ENCODE measurements at places on chromosomes 6 and 20. TPM values are rescaled to one million over a fixed set of nuclear protein-coding genes. Genes with fewer than 3 reads are reported as not detected.
A peak's percentile ranks its signal among the peaks of the same experiment; 100 is the strongest.

DNA sequence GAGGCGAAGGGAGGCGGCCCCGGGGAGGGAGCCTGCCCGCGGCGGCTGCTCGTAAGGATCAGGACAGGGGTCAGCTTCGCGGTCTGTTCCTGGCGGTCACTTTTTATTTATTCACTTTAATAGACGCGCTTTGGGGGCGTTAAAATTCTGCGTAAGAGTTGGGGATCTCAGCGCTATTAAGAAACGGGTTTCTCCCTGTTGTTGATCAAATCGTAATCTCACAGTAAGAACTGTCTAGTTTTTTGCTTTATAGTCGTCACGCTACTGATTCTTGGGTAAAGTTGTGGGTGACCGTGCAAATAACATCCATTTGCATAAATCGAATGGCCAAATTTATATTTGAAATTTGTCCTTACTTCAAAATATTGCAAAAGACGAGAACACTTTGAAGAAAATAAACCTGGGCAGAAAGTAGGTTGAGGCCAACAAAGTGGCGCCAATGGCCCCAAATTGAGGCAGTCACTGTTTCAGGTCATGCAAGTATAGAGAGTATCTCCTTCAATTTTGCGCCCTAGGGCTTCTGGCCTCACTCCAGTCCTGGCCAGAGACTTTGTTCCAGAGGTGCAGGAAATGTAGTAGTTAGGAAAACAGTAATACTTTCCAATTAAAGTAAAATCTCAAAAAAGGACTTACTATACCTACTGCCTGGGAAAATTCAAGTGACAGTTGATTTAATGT is 963 bp upstream of the RMND1 start:
- DNase-seq: no peak

- no peak for DNase-seq
These were observed 606 bp upstream of the ULBP1 start for GRCh38 chr6:149963212-149963461.

DNA sequence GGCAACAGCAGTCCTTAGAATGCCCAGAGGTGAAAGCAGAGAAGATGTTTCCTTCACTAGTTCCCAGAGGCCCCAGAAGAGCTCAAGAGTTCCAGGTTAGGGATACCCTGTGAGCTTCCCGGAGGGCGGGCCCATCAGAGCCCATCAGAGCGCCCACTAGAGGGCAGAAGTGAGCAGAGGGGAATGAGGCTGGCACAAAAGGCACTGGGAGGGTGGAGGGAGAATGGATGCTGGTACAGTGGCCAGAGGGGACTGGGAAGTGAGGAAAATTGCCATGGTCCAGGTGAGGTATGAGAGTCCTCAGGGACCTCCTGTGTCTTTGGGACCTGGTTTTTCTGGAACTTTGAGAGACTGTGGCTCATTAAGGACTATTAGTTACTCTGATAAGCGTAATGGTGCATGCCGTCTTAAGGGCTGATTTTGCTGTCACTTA is 57.3 kb downstream of the LINC00237 start:
- DNase-seq: no peak

DNA sequence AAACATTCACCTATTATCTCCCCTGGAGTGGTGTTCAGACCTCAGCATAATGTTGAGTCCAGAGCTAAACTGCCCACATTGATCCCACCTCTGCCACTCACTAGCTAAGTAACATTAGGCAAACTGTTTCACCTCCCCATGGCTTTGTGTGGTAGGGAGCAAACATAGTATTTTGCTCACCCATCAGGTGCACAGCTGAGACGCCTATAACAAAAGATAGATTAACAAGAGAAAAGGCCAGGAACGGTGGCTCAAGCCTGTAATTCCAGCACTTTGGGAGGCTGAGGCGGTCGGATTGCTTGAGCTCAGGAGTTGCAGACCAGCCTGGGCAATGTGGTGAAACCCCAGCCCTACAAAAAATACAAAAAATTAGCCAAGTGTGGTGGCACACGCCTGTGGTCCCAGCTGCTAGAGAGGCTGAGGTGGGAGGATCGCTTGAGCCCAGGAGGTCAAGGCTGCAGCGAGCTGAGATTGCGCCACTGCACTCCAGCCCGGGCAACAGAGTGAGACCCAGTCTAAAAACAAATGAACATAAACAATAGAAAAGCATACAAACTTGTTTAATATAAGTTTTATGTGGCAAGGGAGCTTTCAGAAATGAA is 91.6 kb downstream of the MAP3K7 start:
- DNase-seq: no peak

- DNase-seq: no peak
These were observed 80.6 kb downstream of the NCOA7 start for GRCh38 chr6:125871365-125871764.

DNA sequence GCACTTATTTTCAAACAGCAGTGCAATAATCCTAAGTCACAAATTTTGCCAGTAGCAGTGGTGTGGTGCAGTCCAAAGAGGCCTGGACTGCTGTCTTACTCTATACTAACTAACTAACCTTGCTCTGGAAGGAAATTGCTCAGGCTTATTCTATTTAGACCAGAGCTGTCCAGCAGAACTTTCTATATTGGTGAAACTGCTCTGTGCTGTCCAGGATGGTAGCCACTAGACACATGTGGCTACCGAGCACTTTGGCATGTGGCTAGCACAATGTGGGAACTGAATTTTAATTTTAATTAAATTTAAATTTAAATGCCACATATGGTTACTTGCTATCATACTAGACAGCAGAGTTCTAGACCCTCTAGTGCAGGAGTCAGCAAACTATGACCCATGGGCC is 27.1 kb upstream of the FBXO9 start:
- no peak for DNase-seq

GRCh38 chr6:168016176-168016620 is 18.7 kb downstream of the KIF25 start:
- no peak for DNase-seq

DNA sequence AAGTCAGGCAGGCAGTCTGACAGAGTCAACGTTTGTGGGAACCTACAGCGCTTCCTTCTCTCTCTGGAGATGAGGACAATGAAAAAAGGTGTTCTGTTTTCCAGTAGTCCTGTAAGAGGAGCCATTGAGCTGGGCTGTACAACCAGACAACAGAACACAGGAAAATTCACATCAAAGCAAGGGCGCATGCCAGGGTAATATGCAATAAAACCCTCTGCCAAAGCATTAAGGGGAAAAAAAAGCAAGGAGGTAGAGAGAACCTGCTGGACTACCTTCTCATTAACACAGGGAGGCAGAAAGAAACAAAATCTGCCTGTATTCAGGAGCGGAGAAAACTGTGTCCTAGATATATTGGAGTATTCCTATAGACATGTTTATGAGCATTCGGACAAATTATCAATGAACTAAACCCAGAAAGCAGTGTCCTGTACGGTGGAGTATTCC is 1.3 kb downstream of the RNF24 start:
- DNase-seq: no peak

DNA sequence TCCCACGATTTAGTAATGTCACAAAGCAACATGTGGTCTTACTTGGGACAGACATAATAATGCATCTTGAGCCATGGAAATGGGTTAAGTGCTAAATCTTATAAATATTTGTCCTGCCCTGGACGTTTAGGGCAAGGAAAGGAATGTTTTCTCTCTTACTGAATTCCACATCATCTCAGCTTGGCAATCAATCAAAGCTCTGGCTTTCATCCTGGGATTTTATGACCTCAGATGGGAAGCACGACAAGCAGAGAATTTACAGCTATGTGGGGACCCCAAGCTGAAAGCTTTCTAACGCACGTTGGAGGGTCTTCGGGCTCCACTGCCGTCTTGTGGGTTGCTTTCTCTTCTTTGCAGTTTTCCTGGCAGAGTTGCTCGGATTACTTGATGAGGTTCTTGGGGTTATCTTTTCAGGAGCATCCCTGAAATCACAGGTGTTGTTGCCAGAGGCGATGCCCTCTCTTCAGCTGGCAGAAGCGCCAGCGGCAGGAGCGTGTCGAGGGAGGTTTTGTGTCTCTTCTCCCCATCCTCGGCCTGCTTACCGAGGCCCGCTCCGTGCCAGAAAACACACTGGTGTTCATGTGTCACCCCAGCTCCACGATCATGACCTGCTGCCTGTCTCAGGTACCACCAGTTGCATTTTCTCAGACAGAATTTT is 73.4 kb upstream of the FRMD1 start:
- no peak for DNase-seq

GRCh38 chr20:51220293-51220706 is 197.4 kb upstream of the KCNG1 start:
- DNase-seq: no peak

DNA sequence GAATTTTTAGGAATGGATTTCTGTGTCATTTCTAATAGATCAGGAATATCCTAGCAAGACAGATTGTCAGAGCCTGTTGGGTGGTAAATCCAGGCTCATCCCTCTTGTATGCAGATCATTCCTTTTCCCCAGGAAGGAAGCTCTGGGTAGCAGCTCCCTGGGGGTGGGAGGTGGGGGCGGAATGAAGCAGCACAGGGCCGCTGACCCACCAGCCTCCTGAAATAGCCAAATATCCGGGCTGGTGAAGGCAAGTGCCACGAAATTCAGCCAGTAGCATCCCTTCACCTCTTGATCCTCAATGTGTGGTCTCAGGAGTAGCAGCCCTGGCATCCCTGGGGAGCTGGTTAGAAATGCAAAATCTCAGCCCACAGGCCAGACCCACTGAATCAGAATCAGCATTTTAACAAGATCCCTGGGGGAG is 256.9 kb downstream of the LRFN2 start:
- DNase-seq: no peak

DNA sequence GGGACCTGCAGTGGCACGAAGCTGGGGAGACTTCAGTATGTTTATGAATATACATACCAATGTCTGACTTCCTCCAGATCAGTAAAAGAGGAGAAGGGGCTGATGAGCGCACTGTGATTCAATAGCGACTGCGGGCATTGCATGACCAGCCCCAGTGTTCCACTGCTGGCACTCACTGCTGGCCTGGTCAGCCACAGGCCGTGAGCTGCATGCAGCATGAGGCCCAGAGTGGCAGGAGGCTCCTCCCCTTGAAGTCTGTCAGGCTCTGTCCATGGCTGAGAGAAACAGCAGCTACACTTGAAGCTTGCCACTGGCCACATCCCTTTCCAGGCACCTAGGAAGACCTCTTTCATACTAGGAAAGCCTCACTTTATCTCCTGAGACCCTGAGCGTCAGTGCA is 265.9 kb upstream of the CDYL start:
- DNase-seq: no peak

DNA sequence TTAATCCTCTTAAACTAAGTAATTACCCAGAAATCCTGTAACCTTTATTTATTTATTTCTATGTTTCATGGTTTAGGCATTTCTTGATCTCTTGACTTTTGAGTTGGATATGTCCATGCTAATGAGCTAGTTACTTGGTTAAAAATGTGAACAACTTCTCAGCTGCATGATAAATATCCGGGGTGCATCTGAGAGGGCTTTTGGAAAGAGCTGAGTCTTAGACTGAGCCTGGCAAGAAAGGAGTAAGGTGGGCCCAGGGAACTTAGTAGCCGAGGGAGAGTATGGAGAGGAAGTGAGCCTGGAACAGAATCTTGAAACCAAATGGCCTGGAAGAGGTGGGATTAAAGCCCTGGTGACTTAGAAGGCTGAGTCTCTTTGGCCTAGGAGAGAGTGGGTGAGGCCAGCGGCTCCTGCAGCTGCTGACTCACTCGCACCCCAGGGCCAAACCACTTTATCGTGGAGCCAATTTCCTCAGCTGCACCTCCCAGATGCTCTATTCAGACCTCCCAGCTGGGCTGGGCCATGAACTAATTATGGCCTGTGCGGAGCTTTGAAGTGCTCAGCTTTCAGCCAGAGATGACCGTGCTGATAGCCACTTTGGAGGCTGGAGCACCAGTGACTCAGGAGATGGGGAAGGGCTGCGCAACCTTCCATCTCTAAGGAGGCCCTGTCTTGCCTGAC is 19.1 kb downstream of the TGM3 start:
- DNase-seq: peak; percentile 43

DNA sequence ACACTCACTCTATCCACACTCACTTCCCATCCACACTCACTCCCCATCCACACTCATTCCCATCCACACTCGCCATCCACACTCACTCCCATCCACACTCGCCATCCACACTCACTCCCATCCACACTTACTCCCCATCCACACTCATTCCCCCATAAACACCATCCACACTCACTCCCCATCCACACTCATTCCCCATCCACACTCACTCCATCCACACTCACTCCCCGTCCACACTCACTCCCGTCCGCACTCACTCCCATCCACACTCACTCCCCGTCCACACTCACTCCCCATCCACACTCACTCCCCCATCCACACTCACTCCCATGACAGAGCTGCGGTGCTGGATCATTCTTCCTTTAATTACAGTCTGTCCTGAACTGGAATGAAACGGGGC is 17.1 kb downstream of the THBS2 start:
- DNase-seq: no peak

DNA sequence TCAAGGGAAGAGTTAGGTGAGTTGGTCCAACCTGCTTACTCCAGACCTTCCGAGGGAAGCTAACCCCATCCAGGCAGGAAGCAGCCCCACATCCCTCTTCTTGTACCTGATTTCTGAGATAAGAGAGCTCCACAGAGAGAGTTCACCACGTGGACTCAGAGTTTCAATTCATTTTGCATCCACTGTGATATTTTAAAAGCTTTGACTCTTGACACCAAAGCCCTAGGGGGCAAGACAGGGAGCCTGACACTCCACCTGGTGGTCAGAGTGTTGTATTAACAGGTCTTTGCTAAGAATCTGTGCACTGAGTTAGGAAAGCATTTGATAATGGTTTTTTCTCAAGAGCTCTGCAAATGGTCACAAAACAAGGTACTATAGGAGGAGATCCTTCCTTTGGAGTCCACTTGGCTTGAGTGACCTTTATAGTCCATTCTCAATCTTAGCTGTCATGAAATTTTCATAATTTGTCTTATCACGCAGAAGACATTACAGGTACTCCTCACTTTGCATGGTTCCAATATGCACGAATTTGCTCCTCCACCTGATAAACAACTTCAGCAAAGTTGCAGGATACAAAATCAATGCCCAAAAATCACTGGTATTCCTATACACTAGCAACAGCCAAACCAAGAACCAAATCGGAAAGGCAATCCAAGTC is 56.2 kb upstream of the RIPOR2 start:
- DNase-seq: peak; percentile 33

GRCh38 chr20:34475979-34476736 is 40.1 kb upstream of the DYNLRB1 start:
- DNase-seq: no peak

GRCh38 chr6:166323395-166323794 is 15.2 kb upstream of the PRR18 start:
- DNase-seq: no peak

DNA sequence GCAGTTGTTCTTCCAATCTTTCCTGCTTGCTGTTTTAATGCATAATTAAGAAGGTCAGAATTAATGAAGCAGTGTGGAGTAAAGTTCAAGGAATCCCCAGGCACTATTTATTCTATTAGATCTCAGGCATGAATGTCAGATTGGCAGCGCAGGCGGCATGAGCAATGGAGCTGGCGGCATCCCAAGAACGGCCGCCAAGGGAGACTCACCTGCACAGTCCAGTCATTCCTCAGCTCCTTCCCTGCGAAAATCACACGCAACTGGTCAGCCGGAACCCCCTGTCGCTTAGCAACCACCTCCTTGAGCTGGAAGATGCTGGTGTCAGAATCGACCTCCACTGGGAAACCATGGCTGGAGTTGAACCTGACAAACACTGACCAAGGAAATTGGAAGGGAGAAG is 284.5 kb downstream of the PRKN start:
- no peak for DNase-seq

PKIG gene
- total RNA-seq: 114 TPM

MYLIP gene
- total RNA-seq: 17.9 TPM

ID1 gene
- total RNA-seq: 115 TPM

DCDC2 gene
- total RNA-seq: 0.29 TPM

FUT9 gene
- not detected for total RNA-seq

HLA-DQB2 gene
- 0.78 TPM for total RNA-seq

MEI4 gene
- not detected for total RNA-seq

PRPH2 gene
- total RNA-seq: 0.16 TPM

MYCT1 gene
- 8.0 TPM for total RNA-seq

ZGPAT gene
- total RNA-seq: 17.4 TPM

MATN4 gene
- total RNA-seq: not detected
